Kidney (tissue), 22 donors: ENCODE measurements at places on chromosomes 3 and 15. TPM values are rescaled to one million over a fixed set of nuclear protein-coding genes. Genes with fewer than 3 reads are reported as not detected.

The HTR3E gene
- not detected for total RNA-seq

The HRH1 gene
- 32.3 TPM for total RNA-seq

The CELF6 gene
- total RNA-seq: 3.5 TPM

The SLC41A3 gene
- 74.3 TPM for total RNA-seq

The IGSF11 gene
- 1.3 TPM for total RNA-seq

The GRK7 gene
- not detected for total RNA-seq

The RNF123 gene
- 43.7 TPM for total RNA-seq

The SOX2 gene
- 0.13 TPM for total RNA-seq
